ENCODE measurements at places on chromosomes 2 and 18.
A peak's percentile ranks its signal among the peaks of the same experiment; 100 is the strongest.

- H3K27ac ChIP-seq, result no peak overlapping the region
- no peaks in the 10 kb centered on the region for H3K4me1 ChIP-seq
- no peaks in the 10 kb centered on the region for H3K36me3 ChIP-seq
These were observed 251.5 kb downstream of the GPD2 start for GRCh38 chr2:156687715-156688114.

- no peaks in the 10 kb centered on the region for H3K27me3 ChIP-seq
- H3K4me1 ChIP-seq, result no peaks in the 10 kb centered on the region
- H3K4me3 ChIP-seq, result no peak overlapping the region
- DNase-seq, result peak; percentile 27
- H3K27ac ChIP-seq, result no peak overlapping the region
These were observed 122.7 kb downstream of the TWIST2 start for GRCh38 chr2:238970553-238971081.

- H3K27ac ChIP-seq, result no peak overlapping the region
- H3K4me3 ChIP-seq, result no peak overlapping the region
- H3K36me3 ChIP-seq, result no peaks in the 10 kb centered on the region
- H3K4me1 ChIP-seq, result no peaks in the 10 kb centered on the region
- no peaks in the 10 kb centered on the region for H3K27me3 ChIP-seq
These were observed 16.0 kb downstream of the LRRTM1 start for GRCh38 chr2:80288576-80288975.

DNA sequence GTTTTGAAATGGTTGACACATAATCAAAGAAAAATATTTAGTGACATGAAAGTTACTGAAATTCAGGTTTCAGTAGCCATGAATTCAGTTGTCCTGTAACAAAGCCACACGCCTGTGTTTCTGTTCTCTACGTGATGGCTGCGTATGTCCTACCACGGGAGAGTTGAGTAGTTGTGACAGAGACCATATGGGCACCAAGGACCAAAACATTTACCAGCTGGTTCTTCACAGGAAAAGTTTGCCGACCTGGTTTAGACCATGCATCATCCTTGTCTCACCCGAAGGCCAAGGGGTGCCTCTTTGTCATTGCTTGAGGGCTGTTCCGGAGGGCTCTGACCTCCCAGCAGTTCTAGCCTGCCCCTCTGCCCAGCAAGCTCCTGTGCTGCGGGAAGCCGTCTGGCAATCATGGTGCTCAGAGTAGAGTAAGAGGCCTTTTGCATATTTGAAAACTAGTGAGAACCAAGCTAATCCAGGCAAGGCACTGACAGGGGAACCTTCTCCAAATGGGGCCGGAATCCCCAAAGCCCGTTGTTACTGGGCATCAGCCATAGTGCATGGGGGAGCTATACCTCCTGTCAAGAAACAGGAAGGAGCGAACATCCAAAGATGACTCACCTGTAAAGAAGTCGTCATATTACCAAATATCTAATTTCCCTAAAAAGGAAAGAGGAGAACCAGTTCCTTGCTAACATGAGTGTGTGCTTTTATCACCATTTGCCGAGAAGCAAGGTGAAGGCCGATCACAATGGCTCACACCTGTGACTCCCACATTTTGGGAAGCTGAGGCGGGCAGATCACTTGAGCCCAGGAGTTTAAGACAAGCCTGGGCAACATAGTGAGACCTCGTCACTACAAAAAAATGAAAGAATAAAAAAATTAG lies 92.6 kb upstream of the RAB12 start:
- H3K4me1 ChIP-seq, result no peaks in the 10 kb centered on the region
- DNase-seq, result no peak
- no peaks in the 10 kb centered on the region for H3K36me3 ChIP-seq
- no peak overlapping the region for H3K27ac ChIP-seq

- peaks cover 1% of the 10 kb centered on the region for H3K36me3 ChIP-seq
- H3K27me3 ChIP-seq, result peaks cover 12% of the 10 kb centered on the region
- no peak overlapping the region for H3K4me3 ChIP-seq
- no peak for DNase-seq
- H3K4me1 ChIP-seq, result no peaks in the 10 kb centered on the region
- no peak overlapping the region for H3K27ac ChIP-seq
These were observed 26.6 kb downstream of the SPTBN1 start for GRCh38 chr2:54482715-54483114.

DNA sequence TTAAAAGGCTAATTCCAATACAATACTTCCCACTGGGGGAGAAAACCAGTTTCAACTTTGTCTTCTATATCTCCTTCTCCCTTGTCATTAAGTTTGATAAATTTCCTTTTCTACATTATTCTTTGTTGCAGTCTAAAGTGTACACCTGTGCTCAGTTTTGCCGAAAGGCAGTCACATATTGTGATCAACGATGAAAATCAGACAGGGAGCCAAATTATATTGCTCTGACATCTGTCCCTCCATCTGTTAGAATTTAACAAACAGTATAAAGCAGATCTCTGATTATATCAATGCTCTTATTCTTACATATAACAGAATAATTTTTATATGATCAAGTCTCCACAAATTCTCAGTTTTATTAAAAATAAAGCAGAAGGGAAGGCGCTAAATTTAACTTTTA lies 496.7 kb downstream of the NRXN1 start:
- no peak overlapping the region for H3K27ac ChIP-seq
- H3K27me3 ChIP-seq, result no peaks in the 10 kb centered on the region
- H3K36me3 ChIP-seq, result no peaks in the 10 kb centered on the region
- no peak for DNase-seq
- H3K4me3 ChIP-seq, result no peak overlapping the region
